NCI-H1694 (cell line): ENCODE measurements at places on chromosomes 7 and 10.

GRCh38 chr7:80840681-80841080 is 78.2 kb downstream of the SEMA3C start:
- no peak for DNase-seq

- no peak for DNase-seq
These were observed 116.6 kb upstream of the FOXP2 start for GRCh38 chr7:114298011-114298410.

GRCh38 chr10:108591417-108591816 is 1331.9 kb downstream of the XPNPEP1 start:
- no peak for DNase-seq

DNA sequence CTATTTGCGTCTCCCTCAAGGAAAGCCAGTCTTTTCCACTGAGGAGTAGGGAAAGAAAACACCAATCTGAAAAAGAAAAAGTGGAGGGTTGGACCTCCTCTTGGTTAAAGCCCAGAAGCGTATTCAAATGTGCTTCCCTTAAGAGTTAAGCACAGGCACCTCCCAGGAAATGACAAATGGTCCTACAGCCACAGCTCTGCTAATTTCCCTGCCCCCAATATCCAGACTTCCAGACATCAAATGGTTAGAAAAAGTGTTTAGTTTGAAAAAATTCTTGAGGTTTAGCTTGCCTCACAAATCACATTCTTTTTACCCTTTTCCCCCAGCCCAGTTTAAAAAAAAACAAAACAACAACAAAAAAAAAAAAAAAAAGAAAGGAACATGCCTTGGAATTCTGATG is 19.0 kb upstream of the COL1A2 start:
- no peak for DNase-seq

DNA sequence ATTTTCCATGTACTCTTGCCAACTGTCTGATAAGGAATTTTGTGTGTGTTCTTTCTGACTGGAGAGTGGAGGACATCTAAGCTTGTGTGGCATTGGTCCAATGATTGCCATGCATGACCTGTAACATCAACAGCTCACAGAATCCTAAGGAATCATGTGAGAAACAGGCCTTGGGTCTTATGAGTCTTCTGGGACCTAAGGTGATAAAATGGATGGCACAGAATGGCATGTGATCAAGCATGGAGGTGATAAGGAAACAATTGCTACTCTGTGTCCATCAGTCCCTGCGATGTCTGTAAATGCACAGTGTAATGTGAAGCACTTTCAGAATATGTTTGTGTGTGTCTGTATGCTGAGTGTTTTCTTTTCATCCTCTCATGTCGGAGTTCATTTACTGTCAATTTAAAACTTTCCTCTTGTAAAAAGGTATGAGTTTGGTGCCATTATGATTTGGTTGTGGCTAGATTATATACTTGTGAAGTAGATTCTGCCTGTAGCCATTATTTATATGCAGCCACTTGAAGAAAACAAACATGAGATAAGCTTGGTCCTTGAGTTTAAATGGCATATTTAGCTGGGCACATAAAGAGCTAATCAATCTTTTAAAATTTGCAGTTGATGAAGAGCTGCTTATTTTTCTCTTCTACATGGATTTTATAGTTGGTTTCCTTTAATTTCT is 127.5 kb downstream of the VPS50 start:
- DNase-seq: no peak
